Fibroblast of skin of left quadriceps (primary cell): ENCODE measurements at places on chromosomes 11 and 22.

- no peak for DNase-seq
These were observed 10.3 kb downstream of the MRGPRF start for GRCh38 chr11:69002570-69003231.

- DNase-seq, result no peak
These were observed 50.0 kb downstream of the CYP2R1 start for GRCh38 chr11:14842002-14842401.

DNA sequence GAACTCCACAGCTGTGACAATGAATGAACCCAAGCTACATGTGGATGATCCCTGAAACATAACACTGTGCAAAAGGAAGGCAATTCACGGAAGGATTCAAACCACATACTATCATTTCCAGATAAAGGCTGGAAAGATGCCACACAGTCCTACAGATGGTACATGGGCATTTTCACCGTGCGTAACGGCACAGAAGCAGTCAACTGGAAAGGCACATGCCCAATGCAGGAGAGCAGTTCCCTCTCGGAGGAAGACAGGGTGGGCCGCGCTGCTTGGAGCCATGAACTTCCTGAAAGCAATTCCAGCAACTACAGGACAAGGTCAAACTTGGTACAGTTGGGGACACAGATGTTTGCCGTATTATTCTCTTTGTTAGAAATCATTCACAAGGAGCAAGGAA, 103.7 kb downstream of the SHANK2 start:
- no peak for DNase-seq

DNA sequence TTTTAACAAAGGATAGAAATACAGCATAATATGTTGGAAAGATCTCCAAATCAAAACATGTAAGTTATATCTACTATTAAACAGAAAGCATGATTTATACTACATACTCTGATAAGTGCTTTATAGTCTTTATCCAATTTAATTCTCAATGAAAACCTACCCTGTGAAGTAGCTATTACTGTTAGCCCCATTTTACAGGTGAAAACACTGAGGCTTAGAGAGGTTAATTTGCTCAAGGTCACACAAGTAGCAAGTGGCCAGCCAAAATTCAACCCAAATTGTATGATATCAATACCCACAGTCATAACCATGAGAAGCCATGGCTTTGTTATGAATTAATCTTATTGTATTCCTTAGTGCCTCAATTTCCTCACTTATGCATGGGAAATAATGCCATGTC, 675 bp upstream of the OR5AN1 start:
- no peak for DNase-seq

- DNase-seq, result no peak
These were observed 13.7 kb downstream of the ETS1 start for GRCh38 chr11:128573638-128574037.

DNA sequence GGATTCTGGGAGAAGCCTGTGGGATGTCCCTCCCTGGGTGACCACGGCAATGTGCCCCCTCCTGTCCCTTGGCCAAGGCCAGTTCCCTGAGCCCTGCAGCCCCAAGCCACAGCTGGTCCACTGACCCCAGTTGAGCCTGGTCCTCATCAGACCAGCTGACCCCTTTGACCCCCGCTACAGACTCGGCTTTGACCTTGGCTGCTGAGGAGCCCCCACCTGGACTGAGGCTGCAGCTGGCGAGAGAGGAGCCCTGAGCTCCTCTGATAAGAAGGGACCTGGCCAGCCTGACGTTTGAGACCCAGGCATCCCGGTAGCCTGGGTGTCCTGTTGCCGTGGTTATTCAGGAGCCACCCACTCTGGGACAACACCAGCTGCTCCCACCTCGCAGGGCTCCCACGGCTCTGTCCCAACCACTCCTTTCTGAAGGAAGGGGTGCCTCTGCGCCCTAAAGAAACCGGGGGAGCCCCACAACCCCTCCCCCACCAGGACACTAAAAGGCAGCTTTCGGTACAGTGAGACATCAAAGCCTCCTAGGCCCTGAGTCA, 3.0 kb downstream of the ASCL2 start:
- DNase-seq, result no peak

DNA sequence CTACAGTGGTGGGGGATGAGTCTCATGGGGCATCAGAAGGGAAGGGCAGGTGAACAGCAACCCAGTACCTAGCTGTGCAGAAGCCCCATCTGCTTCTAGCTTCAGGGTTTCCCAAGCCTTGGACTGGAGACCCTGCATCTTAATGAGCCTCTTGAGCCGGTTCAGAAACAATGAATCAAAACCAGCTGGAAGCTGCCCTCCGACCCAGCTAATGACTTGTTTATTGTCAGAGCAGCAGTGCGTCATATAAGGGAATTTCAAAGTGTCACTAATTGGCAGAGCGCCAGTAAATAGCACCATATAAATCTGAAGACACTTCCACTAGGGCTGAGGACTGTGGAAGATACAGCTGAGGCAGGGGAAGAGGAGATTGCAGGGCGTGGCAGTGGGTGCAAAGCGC, 57.5 kb downstream of the RPUSD4 start:
- DNase-seq, result no peak

DNA sequence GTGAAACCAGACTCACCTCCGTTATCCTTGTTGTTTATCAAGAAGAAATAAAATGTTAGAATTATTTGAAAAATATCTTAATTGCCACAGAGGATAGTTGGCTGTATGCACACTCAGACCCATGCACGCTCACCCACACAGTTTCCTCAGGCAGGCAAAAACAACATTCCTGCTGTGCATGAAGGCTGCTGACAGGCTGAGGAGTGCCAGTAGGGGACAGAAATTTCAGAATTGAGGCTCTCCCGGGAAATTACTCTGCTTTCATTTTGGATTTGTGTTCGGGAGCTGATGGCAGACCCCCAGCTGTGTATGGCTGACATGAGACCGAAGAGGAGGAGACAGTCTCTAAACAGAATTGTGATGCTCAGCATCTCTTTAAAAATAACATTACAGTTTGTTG, 87.5 kb downstream of the AMOTL1 start:
- DNase-seq, result no peak

DNA sequence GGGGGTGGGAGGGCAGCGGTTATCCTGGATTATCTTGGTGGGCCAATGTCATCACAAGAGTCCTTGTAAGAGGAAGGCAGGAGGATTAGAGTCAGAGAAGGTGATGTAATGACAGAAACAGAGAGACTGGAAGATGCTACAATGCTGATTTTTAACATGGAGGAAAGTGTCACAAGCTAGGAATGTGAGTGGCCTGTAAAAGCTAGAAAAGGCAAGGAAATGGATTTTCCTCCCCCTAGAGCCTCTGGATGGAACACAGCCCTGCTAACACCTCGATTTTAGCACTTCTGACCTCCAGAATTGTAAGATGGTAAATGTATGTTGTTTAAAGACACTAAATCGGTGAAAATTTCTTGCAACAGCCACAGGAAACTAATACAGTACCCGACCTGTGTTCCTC, 109.3 kb downstream of the MN1 start:
- DNase-seq, result no peak

- no peak for DNase-seq
These were observed 30.5 kb downstream of the LRRC10B start for GRCh38 chr11:61539006-61539405.

DNA sequence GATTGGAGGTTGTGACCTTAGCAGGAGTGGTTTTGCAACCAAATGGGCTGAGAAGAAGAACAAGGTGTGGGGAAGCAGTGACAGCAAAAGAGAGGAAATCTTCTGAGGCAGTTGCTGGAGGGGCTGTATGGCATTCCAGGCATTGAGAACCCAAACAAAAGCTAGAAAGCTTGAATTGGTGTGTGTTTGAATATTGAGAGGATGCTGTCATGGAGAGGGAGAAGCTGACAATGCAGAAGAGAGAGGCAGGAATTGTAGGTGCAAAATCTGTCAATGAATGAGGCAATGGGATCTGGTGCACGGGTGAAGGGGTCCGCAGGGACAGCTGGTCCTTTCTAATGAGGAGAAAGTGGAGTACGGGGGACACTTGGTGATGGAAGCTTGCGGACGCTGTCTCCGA, 123.4 kb downstream of the C11orf91 start:
- no peak for DNase-seq

DNA sequence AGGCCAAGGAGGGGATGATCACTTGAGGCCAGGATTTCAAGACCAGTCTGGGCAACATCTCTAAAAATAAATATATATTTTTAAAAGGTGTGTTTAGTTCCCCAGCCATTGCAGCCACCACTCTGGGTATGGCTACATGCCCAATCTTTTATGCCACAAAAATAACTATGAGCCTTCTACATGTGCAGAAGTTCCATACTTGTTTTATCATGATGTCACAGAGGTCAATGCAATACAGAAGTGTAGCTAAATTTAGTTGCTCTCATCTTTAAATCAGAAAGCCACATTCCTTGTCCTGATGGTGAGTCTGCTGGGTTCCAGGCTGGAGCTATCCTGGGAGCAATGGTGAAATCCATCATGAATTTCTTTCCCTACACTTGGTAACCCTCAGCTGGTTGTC, 436.3 kb downstream of the DYNC2H1 start:
- DNase-seq, result no peak

- DNase-seq, result no peak
These were observed 124.9 kb downstream of the MRTFA start for GRCh38 chr22:40511604-40512003.

- DNase-seq, result no peak
These were observed 2.5 kb downstream of the PLAAT2 start for GRCh38 chr11:63560506-63561180.

DNA sequence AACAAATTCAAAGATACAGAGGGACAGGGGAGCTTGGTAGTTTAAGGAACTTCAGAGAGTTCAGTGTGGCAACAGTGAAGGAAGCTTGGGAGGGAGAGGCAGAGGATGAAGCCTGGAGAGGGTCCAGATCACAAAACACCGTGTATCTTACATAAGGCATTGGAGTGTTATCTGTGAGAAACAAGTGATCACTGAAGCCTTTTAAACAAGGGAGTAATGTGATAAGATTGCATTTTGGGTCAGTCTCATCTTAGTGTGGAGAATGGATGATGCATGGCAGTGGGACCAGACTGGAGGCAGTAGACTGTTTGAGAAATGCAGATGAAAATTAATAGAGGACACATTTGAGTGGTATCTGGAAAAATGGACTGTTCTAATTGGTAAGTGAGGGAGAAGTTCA, 79.4 kb downstream of the EXT2 start:
- no peak for DNase-seq

- DNase-seq, result no peak
These were observed 58.1 kb upstream of the NECTIN1 start for GRCh38 chr11:119787074-119787461.

- DNase-seq, result no peak
These were observed 1.0 kb upstream of the PKNOX2 start for GRCh38 chr11:125163431-125164063.

- no peak for DNase-seq
These were observed 1.7 kb downstream of the USP35 start for GRCh38 chr11:78190374-78190773.

DNA sequence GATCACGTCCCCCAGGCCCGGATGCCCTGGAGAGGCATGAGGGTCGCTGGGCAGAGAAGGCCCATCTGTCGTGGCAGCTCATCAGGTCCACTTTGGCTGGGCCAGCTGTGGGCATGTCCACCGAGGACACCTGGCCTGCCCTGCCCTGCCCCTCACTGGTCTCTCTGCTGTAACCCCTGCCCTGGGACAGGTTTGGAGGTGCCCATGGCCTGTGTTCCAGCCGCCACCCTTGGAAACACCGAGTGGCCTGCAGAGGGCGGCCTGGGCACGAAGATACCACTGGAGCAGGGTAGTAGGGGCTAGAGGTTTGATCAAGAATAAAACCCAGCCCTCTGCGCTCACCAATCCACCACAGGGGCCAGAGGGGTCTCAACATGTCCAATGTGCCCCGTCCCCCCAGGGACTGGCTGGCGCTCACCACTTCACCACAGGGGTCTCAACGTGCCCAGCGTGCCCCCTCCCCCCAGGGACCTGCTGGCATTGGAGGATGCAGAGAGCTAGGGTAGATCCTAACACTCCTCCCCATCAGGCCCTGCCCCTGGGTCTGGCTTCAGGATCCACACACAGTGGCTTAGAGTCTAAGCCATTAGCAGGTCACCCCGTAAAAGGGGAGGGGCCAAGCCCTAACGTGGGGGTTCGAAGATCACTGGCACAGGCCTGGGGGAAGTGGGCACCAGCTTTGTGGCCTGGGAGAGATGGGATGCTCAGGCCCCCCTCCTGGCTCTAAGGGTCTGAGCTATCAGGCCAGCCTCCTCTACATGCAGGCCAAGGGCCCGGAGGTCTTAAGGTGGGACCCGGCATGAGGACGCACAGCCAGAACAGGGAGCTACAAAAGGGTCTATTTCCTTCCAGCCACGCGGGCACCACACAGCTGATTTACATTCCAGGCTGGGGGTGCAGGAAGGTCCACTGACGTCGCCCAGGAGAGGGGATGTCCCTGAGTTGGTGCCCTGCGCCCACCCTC, 1.3 kb upstream of the HDAC10 start:
- DNase-seq, result no peak

GRCh38 chr22:27499121-27499520, 302.4 kb downstream of the MN1 start:
- DNase-seq, result no peak

DNA sequence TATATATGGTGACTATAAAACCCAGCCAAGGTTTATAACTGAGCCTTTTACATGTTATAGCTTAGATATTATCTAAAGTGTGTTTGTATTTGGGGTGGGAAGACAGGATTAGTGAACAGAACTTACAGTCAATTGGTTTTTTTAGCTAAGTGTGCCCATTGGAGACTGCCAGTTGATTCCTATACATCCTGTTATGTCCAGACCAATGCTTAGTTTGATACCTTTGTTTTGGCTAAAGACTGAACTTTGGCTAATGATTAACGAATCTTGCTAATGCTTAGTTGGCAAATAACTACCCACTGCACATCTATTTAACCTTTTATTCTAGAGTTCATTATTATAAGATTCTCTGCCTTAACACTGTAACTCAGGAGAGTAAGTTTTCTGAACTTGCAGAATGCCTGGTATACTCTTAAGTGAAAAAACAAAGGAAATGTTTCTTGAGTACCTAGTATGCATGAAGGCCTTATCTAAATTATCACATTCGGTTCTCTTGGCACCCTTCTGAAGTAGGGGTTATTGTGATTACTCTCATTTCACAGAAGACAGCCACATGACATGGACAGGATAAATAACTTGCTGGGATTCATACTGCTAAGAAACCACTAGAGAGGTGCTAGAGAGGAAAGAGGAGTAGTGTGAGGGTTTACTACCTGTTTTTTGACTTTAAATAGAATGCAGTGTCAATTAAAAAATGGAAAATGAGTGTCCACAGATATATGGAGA, 54.0 kb downstream of the KREMEN1 start:
- DNase-seq, result no peak

- DNase-seq, result peak; percentile 16
These were observed 472.9 kb downstream of the SOX6 start for GRCh38 chr11:15883455-15883920.

GRCh38 chr22:44793106-44793505, 40.7 kb downstream of the ARHGAP8 start:
- DNase-seq, result no peak
